ENCODE measurements at places on chromosomes 16 and 17.

GRCh38 chr17:76528156-76528527, 9.4 kb downstream of the CYGB start:
- DNase-seq = no peak

- no peak for DNase-seq
Measured at GRCh38 chr17:37146086-37147064, 197.6 kb downstream of the AATF start.

DNA sequence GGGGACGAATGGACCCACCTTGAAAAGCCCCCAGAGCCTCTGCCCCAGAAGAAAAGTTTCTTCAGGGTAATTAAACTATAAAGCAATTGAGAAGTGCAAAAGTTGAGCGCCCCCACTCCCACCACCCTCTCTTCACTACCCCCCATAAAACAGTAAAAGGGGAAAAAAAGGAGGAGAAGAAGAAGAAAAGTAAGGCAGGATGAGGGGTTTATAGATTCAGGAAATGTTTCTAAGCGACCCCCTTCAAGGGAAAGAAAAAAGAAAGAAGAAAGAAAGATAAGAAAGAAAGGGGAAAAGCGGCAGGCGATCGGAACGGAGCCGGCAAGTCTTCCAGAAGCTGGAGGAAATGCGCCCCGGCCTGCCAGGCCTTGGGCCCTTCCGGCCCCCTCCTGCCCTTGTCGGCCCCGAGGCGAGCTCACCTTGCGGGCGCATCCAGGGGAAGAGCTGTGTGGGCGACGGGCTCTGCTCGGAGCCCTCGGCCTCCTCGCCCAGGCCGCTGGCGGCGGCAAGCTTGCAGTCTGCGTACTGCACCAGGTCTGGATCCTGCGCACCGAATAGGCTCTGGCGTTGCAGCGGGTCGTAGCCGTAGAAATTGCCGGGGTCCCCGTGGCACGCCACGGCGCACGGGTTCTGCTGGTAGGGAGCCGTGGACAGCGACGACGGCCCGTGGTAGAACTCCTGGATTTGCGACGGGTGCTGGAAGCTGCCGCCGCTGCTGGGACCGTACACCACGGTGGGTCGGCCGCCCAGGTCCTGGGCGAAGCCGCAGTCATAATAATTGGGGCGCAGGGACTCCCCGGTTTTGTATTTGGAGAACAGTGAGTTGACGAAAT, 1.0 kb downstream of the HOXB8 start:
- DNase-seq = no peak

GRCh38 chr17:32827227-32827626, 49.7 kb downstream of the MYO1D start:
- DNase-seq = no peak

- DNase-seq = no peak
Measured at GRCh38 chr16:80480664-80481063, 60.1 kb upstream of the DYNLRB2 start.

DNA sequence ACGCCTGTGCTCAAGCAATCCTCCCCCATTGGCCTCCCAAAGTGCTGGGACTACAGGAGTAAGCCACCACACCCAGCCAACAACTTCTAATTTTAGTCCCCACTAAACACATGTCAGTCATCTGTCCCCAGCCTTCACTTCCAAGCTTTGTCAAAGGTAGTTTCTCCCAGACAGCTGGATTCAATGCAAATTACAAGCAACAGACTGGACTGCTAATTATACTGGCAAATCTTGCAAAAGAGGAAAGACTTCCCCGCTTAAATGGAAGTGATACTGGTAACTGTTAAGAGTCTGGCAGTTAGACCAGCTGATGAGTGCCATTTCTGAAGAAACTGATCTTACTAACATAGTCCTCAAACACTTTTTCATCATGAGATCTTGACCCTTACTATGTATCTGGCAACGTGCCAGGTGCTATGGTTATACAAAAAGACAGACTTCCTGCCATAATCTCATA, 8.2 kb upstream of the GGA2 start:
- DNase-seq = no peak

DNA sequence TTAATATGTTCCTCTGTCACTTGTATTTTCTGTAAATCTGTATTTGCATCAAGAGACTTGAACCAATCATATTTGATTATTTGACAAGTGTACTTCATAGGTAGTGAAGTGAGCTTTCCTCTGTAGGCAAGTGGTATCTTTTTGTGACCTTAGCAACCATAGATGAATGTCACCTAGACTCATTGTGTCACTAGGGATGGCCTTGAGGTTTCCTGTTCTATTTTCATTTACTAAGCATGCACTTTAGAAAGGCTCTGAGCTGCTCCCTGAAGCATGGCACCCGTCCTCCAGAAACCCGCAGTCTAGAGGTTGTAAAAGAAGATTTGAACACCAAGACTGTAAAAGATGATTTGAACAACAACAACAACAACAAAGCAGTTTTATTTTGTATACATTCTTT, 151.7 kb downstream of the PRKCB start:
- no peak for DNase-seq

DNA sequence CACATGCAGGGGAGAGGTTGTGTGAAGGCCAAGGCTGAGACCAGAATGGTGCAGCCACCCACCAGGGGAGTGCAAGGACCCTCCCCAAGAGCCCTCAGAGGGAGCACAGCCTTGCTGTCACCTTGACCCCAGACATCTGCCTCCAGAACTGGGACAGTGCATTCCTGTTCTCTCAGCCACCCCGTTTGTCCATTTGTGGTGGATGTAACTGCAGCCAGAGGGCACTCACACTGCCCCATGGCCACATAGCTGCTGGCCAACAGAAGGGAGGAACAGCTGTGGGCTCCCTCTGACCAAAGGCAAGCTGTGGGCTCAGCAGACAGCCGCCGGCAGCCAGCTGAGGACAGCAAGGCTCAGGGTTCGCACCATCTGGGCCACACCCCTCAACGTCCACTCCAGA, 49.8 kb upstream of the KLHDC4 start:
- no peak for DNase-seq

- DNase-seq = no peak
Measured at GRCh38 chr16:65119901-65120401, 1.9 kb downstream of the CDH11 start.

DNA sequence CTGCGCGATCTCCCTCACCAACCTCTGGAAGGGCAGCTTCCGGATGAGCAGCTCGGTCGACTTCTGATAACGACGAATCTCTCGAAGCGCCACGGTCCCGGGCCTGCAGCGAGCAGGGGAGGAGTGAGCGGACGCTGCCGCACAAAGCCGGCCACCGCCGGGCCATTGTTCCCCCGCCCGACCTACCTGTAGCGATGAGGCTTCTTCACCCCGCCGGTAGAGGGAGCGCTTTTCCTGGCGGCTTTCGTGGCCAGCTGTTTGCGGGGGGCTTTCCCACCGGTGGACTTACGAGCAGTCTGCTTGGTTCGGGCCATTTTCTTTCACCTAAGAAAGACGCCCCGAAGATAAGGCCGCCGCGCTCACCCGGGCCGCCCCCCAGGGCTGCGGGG, 5.8 kb upstream of the UNK start:
- DNase-seq = no peak

GRCh38 chr17:80322864-80323263, 62.2 kb downstream of the RNF213 start:
- no peak for DNase-seq

DNA sequence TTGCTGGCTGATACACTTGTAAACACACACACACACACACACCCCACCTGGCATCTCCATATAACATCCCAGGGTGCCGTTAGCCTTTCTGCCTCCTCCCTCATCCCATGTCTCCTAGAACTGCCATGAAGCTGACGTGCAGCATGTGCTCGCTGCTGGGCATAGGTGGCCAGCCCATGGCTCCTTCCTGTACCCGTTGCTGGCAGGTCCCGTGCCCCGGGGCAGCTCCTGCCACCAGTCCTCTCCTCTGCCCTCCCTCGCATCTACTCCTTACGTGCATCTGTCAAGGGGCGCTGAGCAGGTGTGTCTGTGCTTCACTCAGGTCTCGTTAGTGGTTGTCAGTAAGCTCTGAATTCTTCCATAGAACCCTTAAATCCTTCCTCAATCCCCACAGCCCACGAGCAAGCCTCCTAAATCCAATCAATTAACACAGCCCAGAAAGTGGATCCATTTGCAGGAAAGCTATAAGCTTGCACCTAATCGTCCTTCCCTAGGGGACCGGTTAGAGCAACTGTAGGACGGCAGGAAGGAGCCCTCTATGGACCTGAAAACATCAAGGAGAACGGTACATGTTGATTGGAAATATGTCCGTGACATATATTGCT, 218.1 kb upstream of the FOXF1 start:
- no peak for DNase-seq

GRCh38 chr17:11921296-11921695, 76.0 kb downstream of the ZNF18 start:
- DNase-seq = no peak

- DNase-seq = no peak
Measured at GRCh38 chr16:49593424-49594040, 219.9 kb downstream of the C16orf78 start.

DNA sequence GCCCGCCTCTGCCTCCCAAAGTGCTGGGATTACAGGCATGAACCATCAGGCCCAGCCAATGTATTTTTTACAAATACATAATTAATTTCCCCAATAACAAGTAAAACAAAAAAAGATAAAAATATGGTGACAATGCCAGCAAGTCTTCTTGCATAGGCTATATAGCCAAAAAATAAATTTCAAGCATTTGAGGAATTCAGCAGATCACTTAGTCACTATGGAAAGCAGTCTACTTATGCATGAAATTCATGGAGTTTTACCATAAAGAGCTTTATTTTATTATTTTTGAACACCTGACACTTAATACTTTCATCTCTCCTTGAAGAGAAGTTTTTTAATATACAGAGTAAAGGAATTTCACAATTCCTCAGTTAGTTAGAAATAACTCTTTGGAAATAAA, 56.4 kb downstream of the BRIP1 start:
- DNase-seq = no peak

- no peak for DNase-seq
Measured at GRCh38 chr16:51133688-51134087, 17.4 kb downstream of the SALL1 start.

DNA sequence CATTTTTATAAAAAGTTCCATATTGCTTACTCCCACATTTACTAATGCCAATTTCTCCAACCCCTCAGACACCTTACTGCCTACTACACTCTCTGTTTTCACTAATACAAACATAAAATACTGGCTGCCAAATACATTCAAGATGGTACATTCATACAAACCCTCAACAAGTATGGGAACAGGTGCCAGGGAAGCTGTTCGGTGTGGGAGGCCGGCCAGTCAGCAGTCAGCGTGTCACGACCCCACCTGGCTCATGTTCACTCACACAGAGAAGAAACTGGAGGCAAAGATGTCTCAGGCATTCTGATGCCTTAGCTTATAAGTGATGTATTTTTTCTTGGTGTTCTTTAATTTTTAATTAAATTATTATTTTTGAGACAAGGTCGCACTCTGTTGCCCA, 42.4 kb upstream of the TRAP1 start:
- no peak for DNase-seq

DNA sequence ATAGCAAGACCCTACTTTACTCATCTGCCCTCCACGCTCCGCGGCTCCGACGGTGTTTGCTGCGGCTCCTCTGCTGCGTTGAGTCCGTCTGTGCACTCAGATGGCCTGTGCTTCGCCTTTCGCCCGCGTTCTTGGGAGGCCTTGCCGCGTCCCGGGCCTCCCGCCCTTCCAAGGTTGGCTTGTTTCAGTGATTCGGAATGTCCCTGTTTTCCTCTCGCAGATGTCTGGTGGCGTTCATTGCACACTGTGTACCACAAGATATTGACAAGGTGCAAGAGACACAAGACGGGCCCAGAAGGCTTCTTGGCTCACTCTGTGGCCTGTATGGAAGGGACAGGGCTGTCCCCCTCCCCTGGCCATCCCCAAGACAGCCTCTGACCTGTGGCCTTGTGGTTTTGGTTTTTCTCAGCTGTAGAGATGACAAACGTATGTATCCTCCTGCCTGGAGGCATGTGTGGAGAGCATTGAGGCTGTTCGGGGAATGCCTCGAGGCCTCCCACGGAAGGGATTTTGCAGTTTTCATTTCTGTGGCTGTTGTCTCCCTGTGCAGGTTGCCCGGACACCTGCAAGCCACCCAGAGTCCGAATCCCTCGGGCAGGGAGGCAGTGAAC, 15.4 kb downstream of the MGRN1 start:
- no peak for DNase-seq

DNA sequence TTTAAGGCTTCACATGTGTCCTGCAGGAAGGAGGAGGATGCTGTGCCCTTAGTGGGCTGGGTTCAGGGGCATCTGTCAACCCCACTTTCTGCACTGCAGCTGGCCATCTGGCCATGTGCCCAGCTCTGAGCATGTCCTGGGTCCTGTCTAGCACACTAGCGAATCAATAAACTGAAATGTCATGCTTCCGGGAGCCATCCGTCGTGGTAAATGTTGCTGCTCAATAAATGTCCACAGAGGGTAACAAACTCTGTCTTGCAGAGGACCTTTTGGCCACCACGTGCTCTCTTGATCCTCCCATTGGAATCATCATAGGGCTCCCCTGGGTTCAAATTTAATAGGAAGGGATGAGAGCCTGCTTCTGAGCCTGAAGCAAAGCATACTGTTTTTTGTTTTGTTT, 168.6 kb upstream of the PIRT start:
- no peak for DNase-seq

DNA sequence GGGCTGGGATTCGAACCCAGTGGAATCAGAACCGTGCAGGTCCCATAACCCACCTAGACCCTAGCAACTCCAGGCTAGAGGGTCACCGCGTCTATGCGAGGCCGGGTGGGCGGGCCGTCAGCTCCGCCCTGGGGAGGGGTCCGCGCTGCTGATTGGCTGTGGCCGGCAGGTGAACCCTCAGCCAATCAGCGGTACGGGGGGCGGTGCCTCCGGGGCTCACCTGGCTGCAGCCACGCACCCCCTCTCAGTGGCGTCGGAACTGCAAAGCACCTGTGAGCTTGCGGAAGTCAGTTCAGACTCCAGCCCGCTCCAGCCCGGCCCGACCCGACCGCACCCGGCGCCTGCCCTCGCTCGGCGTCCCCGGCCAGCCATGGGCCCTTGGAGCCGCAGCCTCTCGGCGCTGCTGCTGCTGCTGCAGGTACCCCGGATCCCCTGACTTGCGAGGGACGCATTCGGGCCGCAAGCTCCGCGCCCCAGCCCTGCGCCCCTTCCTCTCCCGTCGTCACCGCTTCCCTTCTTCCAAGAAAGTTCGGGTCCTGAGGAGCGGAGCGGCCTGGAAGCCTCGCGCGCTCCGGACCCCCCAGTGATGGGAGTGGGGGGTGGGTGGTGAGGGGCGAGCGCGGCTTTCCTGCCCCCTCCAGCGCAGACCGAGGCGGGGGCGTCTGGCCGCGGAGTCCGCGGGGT, at the start of gene CDH1:
Gene CDH1 (plus strand): TSS at position 247 of the 684 bp plus-strand sequence. CDS start 124 bp downstream, at position 371.
- peak; percentile 2 for DNase-seq

DNA sequence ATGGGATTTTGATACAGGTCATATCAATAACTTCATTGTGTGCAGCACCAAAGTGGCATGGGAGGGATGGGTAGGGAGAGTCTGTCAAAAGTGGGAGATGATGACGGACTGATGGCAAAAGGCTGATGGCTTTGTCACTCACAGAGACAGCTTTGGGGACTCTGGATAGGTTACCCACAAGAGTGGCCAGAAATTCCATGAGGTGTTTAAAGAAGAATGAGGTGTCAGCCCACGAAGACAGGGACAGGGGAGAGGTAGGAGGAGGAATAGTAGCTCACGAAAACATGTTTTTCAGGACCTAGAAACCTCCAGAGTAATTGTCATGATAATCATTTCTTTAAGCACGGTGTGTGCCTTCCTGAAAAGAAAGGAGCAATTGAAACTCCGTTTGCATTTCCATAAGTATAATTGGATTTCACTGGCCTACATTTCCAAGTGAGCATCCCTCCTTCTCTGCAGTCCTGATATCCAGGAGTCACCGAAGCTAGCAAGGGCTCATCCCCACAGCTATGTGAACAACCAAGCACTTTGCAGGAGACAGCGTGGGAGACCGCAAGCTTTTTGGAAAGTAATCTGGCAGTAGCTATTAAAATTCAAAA, 60.0 kb downstream of the HSD17B2 start:
- no peak for DNase-seq

GRCh38 chr17:68733241-68734176, 132.3 kb upstream of the FAM20A start:
- DNase-seq = no peak
